Prostate gland (tissue), 2 donors: ENCODE measurements at places on chromosomes 7 and 10.

DNA sequence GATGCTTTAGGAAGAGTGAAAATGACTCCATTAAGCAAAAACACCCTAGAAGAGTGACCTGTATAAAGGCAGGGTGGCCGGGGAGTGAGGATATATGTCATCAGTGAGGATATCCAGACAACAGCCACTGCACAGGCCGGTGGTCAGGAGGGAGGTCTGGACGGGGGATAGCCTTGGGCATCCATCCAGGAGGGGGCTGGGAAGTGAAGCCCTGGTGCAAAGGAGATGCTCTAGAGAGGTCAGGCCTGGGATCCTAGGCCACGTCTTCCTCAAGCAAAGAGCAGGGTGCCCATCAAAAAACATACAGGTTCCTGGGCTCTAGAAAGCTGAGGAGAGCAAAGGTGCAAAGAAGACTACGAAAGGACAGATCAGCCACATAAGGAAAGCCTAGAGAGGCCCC, 25.6 kb downstream of the FAM171A1 start:
- no peak for DNase-seq

DNA sequence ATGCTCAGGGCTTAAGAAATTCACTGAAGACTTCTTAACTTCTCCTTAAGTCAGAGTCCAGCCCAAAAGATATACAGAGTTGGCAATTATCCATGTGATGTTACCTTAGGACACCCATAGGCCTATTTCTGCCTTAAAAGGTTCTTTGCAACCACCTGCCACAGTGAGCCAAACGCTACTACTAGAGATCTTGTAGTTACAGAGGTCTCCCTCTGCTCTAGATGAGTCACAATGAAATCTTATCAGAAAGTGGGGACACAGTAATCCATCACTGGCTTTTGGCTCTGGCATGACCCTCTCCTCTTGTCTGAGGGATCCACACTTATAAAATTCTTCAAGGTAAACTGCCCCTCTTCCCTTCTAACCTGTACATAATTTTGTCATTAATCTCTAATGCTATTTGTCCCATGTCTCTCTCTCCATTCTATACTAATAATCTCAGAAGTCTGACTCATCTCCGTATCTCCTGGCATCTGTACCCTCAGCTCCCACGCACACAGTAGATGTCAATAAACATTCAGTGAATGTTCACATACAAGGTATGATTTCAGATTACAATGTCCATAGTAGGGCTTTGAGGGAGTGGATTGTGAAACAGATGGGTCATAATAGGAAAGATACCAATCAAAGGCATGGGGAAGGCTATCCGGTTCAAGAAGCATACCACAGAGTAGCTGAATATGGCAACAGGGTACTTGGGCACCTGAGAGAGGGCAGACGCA, 112.1 kb downstream of the SGMS1 start:
- no peak for DNase-seq

- DNase-seq = no peak
Measured at GRCh38 chr7:89837515-89837914, 316.8 kb upstream of the STEAP1 start.

DNA sequence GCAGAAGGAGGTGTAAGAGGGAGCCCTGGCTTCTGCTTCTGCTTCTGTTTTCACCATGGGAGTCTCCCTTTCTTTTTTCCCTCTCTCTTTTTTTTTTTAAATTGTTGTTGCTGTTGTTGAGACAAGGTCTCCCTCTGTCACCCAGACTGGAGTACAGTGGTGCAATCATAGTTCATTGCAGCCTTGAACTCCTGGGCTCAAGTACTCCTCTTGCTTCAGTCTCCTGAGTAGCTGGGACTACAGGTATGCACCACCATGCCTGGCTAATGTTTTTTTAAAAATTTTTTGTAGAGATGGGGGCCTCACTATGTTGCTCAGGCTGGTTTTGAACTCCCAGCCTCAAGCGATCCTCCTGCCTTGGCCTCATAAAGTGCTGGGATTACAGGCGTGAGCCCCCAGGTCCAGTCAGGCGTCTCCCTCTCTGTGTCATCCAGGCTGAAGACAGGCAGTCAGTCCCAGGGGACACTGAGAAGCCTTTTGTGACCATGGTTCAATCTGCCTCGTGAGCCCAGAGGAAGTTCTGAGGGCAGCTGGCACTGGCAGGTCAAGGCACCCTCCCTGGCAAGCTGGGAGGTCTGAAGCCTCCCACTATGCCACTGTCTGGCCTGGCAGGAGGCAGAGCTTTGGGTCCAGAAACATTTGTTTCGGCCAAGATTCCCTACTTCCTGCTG, 33.6 kb upstream of the NPFFR1 start:
- DNase-seq = no peak

DNA sequence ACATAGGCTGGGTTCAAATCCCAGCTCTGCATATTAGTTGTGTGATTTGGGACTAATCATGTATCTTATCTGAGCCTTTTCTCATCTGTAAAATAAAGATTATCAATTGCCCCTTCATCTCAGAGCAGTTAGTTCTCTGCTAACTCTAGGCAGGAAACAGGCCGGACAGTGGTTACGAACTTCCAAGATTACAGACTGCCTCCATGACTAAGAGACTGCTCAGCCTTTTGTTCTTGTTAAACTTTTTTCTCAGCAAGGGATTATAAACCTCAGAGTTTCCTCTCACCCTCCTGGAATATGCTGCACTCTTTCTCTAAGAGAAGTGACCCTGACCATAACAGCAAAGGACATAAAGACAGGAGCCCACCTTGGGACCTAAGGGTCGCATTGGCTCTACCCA, 52.5 kb upstream of the NFKB2 start:
- DNase-seq = no peak

- DNase-seq = no peak
Measured at GRCh38 chr7:84529480-84530205, 335.1 kb upstream of the SEMA3A start.

- DNase-seq = no peak
Measured at GRCh38 chr10:11305825-11306593, 288.3 kb downstream of the CELF2 start.

- DNase-seq = no peak
Measured at GRCh38 chr7:40780460-40780859, 645.7 kb downstream of the SUGCT start.

DNA sequence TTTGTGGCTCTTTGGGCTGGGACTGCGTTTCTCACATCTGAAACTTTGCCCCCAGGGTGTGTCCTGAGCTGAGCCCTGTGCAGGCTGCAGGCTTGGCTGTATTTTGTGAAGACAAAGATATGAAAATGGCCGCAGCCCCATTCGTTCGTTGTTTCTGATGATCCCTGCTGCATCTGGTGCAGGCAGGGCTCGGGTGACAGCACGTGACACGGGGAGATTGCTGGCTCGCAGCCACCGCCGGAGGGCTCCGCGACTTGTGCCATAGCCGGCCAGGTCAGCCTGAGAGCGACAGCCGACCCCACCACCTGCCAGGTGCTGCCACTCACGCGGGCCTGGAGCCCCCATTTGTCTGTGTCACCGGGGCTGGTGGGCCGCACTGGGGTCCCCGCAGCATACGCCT, 81.3 kb downstream of the ZRANB1 start:
- no peak for DNase-seq

DNA sequence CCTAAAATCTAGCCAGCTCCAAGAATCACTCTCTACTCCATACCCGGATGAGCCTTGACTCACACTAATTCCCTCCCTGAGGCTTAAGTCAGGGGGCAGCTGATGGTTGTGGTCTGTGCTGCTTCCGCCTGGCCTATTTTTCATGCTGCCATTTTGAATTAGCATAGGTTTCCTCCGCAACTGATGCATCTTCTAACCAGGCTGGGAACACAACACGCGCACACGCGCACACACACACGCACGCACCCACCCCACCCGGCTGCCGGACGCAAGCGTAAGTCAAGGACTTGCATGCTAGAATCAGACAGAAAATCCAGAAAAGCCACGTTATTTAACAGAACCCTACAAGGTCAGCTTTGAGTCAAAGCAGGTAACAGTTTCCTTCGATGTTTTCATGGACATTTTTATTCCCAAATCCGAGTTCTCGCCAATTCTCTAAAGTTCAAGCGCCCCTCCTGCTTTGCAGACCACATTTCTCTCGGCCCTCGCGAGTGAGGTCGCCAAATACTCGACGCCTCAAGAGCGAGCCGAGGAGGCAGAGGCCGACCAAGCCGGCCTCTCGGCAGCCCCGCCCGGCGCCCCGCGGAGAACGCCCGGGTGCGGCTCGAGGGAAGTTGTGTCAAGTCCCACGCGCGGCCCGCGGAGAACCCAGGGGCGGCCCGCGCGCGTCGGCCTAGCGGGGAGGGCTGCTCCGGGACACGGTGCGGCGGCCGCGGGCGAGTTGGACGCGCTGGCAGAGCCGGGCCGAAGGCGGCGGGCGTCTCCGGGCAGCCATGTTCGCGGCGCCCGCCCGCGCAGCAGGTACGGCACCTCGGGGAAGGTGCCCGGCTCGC, 961 bp downstream of the SCRN1 start:
- no peak for DNase-seq

- DNase-seq = no peak
Measured at GRCh38 chr7:121953601-121954000, 80.6 kb downstream of the PTPRZ1 start.

- DNase-seq = no peak
Measured at GRCh38 chr10:102007796-102008195, 48.2 kb downstream of the ARMH3 start.

GRCh38 chr10:33635967-33636515, 301.6 kb upstream of the NRP1 start:
- no peak for DNase-seq

DNA sequence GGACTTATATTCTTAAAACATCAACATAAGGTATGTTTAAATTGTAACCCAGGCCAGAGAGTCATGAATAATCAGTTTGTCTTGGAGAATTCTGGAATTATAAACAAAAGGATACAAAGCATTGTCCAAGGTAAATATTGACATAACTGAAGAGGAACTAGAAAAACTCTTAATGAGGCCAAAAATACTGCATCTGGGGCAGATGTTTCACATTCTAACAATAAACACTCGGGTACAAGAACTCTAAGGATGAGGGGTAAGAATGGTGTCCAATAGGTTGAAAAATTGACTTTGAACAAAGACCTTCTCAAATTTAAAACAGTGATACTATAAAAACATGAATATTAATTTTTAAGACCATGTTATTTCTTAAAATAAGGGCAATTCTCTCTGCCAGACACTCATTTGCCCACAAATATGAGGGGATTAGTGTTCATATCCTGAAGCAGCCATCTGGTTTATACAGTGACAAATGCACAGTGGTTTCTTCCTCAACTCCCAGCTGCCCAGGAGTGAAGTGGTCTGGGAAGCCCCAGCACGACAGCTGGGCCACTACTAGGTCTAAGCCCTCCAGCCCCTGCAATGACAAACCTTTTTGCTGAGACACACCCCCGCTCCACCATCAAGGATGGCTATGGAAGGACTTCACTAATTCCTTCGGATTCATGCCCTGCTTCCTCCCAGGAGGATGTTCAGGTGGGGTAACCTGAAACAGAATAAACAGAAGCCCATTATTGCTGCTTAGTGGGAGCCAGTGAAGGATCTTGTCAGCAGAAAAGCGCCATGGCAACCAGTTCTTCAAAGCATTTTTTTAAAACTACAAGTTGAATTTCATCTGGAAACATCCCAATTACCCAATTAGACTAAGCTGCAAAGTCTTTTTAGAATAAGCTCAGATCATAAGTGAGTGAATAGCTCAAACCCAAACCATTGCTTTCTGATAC, 107.5 kb upstream of the ARID5B start:
- no peak for DNase-seq

GRCh38 chr7:36309301-36309700, 80.4 kb upstream of the ANLN start:
- DNase-seq = no peak

- DNase-seq = no peak
Measured at GRCh38 chr7:32222251-32222900, 152.2 kb upstream of the PDE1C start.

DNA sequence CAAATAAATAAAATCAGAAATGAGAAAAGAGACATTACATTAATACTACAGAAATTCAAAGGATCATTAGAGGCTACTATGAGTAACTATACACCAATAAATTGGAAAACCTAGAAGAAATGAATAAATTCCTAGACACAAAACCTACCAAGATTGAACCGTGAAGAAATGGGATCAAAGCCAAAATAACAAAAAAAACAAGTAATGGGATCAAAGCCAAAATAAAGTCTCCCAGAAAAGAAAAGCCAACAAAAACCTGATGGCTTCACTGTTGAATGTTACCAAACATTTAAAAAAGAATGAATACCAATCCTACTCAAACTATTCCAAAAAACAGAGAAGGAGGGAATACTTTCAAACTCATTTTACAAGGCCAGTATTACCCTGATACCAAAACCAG, 20.0 kb downstream of the GSDME start:
- no peak for DNase-seq

DNA sequence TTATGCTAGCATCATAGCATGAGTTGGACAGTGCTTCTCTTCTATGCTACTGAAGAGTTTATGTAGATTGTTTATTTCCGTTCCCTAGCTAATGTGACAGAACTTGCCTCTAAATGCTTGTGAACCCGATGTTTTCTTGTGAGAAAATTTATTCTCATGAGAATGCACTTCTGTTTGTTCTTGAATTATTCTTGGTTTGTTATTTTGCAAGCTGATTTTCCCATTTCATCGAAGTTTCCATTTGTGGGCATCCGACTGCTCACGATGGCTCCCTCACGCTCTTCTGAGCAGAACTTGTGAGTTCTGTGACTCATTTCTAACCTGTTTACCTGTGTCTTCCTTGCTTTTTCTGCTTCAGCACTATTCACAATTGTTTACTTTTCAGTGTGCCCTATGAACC, 59.9 kb downstream of the WDFY4 start:
- no peak for DNase-seq

- DNase-seq = no peak
Measured at GRCh38 chr10:49827297-49827696, 65.2 kb upstream of the OGDHL start.

GRCh38 chr10:43939389-43939938, 290.8 kb upstream of the ZNF32 start:
- DNase-seq = no peak

DNA sequence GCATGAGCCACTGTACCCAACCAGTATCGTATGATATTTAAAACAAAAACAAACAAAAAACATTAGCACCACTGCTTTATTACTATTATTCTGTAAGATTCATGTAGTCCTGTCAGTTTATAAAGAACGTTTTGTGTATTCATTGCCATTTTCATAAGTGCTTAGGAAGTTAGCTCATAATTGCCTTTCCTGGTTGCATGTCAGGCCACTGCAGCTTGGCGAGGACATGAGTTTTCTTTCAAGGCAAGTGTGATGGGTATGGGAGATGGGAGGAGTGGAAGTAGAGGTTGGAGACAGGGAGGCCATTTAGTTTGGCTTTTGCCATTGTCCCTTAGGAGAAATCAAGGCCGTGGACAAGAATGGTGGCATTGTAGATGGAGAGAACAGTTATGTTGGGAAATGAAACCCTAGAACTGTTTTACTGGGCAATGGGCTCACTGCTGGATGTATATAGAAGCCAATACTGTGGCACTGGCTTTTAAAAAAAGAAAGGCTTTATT, 48.9 kb downstream of the TYW1 start:
- DNase-seq = no peak
